CD14-positive monocyte (primary cell): ENCODE measurements at places on chromosomes 4 and X.

GRCh38 chr4:53861856-53862610, 202.4 kb downstream of the CHIC2 start:
- no peak for DNase-seq

- DNase-seq, result no peak
Observed at GRCh38 chrX:45513042-45513441, 312.4 kb upstream of the DIPK2B start.

- no peak for DNase-seq
Observed at GRCh38 chr4:127957105-127957504, 7.9 kb downstream of the MFSD8 start.

DNA sequence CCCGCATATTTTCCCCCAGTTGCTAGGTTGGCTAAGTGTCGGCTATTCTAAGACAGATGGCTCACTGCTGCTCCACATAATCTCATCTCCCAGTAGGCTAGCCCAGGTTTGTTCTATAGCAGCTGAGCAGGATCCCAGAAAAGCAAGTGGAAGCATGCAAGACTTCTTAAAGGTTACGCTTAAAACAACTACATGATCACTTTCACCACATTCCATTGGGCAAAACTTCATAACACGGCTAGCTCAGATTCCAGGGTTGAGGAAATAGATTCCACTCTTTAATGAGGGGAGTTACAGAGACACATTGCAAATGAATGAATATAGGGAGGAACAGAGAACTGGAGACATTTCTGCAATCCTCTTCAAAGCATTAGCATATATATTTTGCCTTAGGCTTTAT, 12.9 kb upstream of the RAB33B start:
- no peak for DNase-seq

DNA sequence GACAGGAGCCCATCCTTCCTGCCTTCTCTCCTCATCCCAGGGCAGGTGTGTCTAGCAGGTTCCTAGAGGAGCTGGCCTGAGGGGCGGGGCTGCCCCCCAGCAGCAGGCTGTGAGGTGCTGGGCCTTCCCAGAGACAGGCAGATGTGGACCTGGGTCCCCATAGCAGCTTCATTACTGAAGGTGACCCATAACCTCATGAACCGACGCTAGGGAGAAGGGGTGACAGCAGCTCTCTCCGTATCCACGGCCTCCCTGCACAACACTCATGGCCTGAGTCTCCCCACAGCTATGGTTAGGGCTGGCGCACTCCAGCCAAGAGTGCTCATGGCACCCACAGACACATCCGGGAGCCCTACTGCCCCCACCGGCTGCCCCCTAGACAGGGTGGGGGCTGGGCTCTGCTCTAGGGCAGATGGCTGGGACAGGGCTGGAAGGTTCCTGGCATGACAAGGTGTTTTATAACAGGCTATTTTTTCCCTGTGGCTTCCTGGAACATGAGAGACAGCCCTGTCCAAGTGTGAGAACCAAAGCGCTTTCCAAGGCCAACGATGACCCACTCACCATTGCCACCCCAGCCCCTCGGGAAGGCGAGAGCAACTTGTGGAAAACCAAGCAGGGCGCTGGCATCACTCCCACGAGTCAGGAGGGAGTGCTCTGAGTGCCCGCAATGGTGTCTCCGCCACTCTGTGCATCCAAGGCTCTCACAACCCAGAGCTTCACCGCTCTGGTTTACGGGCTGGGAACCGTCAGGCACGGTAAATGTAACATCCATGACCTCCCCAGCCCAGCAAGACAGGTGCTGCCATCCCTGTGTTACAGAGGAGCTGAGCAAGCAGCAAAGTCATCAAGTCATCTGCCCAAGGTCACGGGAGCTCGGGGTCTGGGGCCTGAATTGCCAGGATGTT, 59.8 kb downstream of the ACOX3 start:
- DNase-seq, result no peak

- no peak for DNase-seq
Observed at GRCh38 chr4:158912390-158912789, 143.6 kb downstream of the FNIP2 start.

DNA sequence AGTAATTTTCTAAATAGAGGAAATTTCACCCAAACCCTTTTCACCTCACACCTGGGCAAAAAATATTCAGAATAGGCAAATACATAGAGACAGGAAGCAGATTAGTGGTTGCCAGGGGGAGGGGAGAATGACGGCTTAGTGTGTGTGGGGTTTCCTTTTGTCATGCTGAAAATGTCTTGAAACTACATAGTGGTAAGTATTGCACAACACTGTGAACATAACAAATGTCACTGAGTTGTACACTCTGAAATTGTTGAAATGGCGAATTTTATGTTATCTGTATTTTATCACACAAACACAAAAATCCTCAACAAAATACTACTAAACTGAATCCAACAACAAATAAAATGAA, 60.7 kb upstream of the PLAC1 start:
- no peak for DNase-seq

GRCh38 chrX:2521092-2521926, 20.5 kb upstream of the DHRSX start:
- peak; percentile 85 for DNase-seq

GRCh38 chrX:152212969-152213368, 74.6 kb upstream of the MAGEA10 start:
- no peak for DNase-seq

GRCh38 chr4:84965553-84966381, 723 bp downstream of the WDFY3 start:
- DNase-seq, result peak; percentile 27

GRCh38 chr4:91963486-91963885, 340.3 kb upstream of the GRID2 start:
- no peak for DNase-seq
